ENCODE measurements at places on chromosomes 7 and 10.
A peak's percentile ranks its signal among the peaks of the same experiment; 100 is the strongest.

GRCh38 chr10:23157691-23158369, 34.3 kb upstream of the PTF1A start:
- peak; percentile 27 for DNase-seq

DNA sequence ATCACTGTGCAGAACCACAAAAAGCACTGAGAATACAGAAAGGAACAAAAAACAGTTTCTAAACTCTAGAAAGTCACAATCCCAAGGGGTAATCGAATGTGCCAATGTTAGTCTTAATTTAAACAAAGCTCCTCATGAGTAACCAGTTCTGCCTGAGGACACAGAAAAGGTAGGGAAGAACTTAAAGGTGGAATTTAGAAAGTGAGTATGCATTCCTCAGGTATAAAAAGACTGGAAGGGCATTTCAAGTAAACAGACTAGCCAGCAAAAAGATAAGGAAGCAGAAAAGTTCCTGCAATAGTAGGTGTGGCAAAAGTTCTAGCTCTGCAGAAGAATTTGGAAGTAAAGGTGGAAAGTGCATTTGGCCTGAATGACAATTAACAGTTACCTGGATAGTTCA, 84.6 kb upstream of the DLX6 start:
- no peak for DNase-seq

DNA sequence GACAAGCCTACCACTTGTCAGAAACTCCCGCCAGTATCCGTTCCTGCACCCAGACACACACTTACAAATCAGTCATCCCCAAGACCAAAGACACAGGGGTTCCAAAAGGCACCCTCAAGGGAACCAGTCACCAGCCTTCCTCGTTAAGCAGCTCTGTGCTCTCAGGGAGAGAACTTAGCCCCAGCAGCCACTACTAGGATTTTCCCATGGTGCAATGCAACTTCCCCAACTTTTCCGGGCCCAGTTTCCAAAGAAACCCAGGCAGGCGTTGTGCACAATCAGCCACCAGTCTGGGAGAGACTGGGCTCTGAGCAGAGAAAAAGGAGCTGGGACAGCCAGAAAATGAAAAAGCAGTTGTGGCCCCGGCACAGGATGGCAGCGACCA, 1.2 kb downstream of the DLG5 start:
- DNase-seq, result no peak

GRCh38 chr10:88661018-88661417, 3.2 kb upstream of the LIPF start:
- no peak for DNase-seq

All from NCI-H1105 (cell line).